Lung microvascular endothelial cell (primary cell): ENCODE measurements at places on chromosomes 7 and 10.

DNA sequence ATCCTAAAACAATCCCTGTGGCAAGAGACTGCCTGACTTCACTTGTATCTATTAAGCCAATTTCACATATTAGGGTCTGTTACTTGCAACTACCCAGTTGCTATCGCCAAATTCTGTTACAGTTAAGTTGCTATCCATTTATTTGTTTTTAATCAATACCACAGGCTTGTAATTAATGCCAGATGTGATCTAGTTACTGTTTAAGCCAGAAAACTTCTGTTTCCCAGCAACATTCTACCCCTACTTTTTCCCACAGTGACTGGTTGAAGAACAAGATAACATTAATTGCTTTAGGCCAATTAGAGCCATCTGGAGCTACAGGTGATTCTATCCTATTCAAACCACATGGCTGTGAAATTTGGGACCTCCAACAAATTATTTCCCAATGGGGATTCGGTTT lies 131.3 kb downstream of the ALOX5 start:
- DNase-seq = no peak

DNA sequence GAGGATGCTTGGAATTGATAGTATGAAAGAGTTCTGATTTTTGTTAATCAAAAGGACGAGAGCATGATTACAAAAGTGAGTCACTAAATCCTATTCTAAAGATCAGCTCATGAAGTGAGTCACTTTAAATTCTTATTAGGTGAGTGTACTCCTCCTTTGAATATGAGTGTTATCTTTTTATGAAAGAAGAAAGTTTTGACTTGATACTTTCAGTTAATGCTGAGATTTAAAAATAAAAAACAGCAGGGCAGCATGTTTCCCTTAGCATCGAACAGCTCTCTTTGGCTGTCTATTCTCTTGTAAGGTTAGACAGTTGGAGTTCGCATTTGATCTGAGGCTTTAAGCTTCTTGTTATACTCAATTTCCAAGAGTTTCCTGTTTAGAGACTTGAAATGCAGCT lies 222.0 kb downstream of the TWIST1 start:
- DNase-seq = no peak

DNA sequence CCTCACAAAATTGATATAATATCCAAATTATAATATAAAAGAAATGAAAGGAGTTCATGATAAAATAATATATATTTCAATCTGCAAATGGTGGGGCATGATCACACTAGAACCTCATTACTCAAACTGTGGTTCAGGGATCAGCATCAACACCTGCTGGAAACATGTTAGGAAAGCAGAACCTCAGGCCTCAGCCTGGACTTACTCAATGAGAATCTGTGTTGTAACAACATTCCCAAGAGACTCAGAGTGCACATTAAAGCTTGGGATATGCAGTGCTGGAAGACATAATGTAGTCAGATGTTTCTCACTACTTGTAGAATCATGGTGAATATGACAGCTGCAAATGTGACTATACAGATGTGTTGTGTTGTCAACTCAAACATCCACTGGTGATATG lies 81.7 kb upstream of the ITPRID1 start:
- DNase-seq = no peak

GRCh38 chr10:10869592-10869991 lies 148.1 kb upstream of the CELF2 start:
- peak; percentile 63 for DNase-seq

DNA sequence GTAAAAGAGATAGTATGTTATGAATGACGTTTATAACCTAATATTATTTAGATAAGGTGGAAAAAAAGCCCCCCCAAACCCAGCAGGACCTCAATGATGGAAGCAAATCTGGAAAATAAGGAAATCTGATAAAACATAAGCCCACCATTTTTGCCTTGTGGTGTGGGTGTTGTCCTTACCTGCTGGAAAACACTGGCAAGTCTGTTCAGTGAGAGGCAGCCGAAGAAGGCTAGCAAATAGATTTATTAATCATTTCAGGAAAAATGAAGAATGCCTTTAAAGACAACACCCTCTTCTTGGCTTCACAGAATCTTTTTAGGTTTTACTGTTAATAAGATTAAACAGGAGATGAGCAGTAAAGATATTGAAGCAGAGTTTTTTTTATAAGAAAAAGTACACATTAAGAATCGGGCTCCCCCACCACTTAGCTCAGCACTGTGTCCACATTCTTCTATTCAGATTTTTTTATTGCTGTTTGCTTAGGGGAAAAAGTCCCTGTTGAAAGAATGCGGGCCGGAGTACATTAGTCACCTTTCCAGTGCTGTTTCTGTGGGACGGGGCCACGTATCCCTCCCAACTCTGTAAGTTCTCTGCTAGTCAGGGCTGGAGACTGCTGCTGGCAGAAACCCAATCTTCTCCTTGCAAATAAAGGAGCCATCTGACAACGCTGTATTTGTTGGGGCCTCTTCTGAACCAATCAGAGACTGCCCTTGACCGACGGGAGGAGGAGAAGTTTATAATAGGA lies 104.1 kb downstream of the EVX1 start:
- DNase-seq = no peak

DNA sequence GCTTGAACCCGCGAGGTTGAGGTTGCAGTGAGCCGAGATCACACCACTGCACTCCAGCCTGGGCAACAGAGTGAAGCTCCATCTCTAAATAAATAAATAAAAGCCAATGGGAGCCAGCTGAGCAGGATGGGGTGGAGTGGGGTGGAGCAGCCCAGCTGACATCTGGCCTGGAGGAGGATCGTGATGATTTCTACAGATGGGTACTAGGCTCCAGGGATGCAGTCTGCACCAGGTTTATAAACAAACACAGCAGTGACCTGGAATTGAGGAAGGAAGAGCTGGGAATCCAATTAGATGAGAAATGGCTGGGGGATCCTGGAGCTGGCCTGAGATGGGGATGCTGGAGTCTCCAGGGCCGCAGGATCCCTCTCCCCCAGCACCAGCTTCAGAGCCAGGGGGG lies 7.3 kb upstream of the GRIFIN start:
- DNase-seq = no peak
